ENCODE measurements at places on chromosomes 7 and 10.

- peak; percentile 21 for DNase-seq
Observed at GRCh38 chr10:104406715-104407650, 53.4 kb downstream of the CFAP58 start.

DNA sequence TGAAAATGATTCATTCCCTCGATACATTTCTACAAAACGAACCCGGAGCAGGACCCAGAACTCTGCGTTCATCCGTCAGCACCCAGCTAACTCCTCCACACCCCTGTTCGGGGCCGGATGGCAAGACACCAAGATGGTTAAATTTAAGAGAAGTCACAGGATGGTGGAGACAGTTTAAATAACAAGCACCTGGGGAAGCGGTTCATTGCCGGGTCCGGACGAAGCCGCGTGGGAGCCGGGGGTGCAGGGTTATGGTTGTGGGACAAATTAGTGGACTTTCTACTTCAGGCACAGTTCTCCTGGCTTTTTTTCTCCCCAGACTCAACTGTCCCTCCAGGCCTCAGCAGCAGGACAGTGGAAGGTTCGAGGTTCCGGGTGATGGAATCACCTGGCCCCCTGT lies 45.4 kb downstream of the ASB13 start:
- DNase-seq = no peak

GRCh38 chr10:112467541-112468075 lies 20.6 kb downstream of the VTI1A start:
- no peak for DNase-seq

DNA sequence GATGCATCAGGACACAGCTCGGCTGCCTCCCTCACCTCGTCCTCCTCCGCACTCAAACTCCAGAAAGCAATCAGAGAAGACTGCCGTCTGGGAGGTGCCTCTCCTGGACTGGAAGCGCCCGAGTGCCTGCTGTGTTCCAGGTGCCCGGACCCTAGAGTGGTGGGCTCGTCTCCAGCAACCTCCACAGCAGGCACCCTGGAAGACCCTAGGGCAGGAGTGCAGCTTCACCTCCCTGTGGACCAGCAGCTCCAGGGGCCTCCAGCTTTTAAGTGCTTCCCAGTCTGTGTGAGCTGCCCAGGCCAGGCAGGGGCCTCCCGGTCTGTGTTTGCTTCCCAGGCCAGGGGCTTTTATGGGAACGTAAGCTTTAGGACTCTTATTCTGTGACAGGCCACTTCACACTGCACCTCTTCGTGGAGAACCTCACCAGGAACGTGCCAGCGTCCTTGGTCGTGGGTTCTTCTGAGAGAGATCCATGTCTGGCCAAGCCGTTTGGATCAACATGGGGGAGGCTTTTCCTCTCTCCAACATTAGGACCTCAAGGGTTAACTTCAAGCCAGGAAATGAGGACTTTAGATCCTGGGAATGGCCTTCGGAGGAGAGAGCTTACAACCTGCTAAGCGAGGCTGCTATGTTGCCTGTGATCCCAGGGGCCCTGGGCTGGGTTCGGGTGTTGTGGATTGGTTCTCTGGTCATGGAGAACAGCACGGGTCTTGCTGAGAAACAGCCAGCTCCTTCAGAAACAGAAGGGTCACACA lies 5.9 kb upstream of the PWWP2B start:
- no peak for DNase-seq

DNA sequence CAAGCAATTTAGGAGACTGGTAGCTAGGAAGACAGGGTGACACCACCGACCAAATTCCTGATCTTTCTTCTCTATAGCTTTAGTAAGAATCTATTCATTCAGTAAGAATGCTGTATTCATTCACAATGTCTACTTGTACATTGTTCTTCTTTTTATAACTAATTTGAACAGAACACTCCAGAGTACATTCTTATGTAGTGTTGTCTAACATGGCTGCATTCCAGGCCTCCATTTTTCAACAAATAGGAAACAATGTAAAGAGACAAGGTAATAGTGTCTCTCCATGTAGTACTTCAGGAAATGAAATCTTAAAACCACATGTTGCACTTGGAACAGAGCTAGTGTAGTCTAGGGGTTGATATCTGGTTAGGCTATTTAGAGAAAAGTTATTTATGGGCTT lies 1.8 kb downstream of the VCL start:
- DNase-seq = no peak

- DNase-seq = peak; percentile 52
Observed at GRCh38 chr10:102408728-102409603, 9.6 kb downstream of the PSD start.

GRCh38 chr10:93566435-93567276 lies at the start of gene FFAR4:
FFAR4 (plus strand) TSS chr10:93566665; CDS start chr10:93566721, 56 bp downstream.
- DNase-seq = no peak

DNA sequence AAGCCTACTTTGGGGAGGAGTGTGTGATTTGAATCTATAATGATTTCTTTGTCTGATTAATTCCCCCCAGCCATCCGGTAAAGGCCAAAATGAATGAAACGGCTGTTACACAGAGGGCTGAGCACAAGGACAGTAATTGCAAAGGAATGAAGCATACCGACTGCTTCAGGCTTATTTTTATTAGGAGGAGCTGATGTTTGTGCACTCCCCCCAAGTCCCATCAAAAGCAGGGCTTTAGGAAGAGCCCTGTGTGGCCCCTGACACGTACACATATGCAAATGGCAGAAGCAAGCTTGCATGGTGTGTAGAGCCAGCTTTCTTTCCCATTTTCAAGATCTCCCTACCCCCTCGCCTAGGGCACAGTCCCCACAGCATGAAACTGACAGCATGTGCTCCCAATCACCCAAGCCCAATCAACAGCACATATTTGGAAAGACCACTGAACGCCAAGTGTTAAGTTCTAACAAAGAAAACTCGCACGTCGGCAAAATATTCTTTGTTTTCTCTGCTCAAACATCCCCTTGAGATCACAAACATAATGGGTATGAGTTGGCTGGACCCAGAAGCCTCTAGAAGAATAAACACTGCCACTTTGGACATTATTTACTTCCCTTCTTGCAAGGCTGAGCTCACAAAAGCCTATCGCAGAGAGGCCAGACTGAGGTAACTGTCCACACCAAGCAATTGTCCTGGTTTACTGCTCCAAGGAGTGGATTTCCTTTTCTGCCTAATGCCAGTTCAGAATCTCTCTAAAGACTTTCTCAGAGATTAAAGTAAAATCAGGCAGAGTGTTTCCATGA lies 143.0 kb downstream of the CUBN start:
- no peak for DNase-seq

- DNase-seq = no peak
Observed at GRCh38 chr10:29881336-29881771, 178.0 kb downstream of the JCAD start.

DNA sequence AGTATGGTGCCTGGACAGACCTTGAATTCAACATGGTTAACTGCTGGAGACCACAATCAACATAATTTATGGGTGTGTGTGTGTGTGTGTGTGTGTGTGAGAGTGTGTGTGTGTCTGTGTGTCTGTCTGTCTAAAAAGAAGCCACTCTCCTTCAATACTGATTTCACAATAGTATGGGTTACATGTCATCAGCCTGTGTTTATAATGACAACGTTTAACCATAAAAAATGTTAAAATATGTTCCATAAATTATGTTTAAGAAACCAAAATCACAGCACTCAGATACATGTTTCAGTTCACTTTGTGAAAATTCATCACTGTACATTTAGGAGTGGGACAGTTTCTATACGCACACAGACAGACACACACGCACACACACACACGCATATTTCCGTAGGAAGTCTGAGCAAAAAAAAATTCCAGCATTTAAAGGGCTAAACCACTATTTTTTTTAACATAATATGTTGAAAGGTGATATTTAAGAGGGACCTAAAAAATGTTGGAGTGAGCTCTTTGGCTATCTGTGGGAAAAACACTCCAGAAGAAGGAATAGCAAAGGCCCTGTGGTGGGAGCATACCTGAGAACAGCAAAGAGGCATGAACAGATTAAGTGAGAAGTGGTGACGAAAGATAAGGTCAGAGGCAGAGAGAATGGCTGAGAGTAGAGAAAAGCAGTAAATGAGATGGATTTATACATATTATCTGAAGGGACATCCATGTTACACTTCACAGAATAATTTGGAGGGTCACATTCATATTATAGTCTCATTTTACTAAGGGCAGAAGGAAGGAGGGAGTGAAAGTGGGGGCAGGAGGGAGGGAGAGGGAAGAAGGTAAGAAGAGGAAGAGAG lies 10.9 kb downstream of the PDZD8 start:
- no peak for DNase-seq

DNA sequence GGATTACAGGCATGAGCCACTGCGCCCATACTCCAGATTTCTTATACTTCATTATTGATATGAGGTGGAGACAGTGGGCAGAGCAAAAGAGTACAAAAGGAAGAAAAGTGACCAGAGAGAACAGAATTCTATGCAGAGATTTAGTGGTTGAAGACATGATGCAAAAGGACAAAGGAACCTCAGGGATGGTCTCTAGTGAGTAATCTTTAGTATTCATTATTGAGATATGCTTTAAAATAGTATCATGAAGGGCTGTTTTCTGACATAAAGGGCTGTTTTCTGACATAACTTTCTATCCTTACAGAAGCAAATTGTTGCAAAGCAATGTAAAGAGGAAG lies 81.2 kb upstream of the OIT3 start:
- DNase-seq = no peak

- DNase-seq = peak; percentile 54
Observed at GRCh38 chr10:33099748-33100147, 141.7 kb upstream of the ITGB1 start.

DNA sequence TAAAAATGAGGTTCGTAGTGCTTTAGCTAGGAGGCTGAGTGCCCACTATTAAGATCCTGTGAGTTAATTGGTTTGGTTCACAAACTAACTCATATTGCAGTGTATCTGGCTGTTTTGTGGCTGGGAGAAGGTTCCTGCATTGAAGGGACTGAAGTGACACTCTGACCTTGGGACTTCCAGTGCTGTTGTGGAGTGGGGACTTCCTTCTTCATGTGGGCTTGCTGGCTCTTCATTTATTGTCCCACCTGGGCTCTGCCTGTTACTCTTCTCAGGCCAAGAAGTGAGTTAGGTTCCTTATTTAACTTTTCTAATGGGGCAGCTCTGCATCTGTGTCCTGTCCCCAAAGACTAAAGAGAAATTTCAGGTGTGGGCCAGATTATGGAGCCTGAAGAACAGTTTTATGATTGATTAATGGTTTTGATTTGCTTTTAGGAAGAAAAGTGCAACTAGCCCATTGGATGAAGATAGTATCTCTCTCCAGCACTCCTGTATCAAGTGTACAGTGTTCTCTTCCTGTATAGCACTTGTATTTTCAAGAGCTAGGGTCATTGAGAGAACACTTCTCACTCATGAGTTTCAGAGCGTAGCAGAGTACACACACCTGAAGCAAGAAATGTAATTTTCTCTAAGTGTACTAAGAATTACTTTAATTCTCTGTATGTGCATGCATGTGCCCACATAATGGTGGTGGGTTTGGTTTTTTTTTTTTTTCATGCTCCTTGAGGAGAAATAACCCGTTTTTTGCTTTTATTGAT lies 54.8 kb downstream of the AUTS2 start:
- no peak for DNase-seq

DNA sequence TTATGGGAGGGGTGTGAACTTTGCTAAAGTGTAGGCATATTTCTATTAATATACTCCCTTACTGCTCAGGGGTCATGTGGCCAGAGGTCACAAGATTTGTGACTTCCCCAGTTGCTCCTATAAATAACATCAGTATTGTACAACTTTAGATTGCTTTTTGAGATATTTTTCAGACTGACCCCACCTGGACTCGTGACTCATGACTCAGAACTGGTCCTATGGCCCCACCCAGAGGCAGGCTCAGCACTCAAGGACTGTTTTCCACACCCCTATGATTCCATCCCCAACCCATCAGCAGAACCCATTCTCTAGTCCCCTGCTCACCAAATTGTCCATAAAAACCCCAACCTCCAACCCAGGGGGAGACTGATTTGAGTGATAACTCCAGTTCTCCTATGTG lies 2.7 kb upstream of the CUL2 start:
- no peak for DNase-seq

DNA sequence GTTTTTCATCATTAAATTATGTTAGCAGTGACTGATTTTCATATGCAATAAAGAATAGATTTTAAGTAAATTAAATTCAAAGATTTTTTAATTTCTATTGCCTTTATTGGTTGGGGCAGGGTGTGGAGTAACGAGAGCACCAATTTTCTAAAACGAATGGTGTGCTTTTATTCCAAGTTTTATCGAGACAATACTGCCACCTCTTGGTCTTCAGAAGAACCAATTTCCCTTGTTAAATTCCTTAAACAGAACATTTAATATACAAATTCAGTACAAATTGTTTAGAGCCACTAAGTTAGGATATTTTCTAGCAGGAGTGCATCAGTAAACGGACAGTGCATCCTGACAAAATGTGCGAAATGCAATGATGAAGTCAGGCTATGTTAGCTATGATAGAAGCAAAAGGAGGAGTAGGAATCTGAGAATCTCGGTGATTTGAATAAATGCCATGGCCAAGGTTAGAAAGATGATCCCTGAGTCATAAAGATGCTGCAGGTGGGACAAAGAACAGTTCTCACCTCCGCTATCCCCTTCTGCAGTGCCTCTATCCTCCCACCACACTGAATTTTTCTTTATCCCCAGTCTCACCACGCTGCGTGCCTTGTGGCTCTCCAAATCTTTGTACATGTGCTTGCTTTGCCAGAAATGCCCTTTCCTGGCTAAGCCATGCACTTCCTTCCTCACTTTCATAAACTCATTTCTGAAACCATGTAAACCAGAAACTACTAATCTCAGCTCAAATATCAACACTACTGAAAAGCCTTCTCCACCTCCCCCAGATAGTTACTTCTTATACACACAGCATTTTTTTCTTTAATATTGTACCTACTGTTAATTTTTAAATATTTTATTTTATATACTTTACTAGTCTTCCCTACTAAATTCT lies 31.9 kb upstream of the AGBL3 start:
- DNase-seq = peak; percentile 50

- no peak for DNase-seq
Observed at GRCh38 chr10:3464760-3465405, 292.3 kb upstream of the PITRM1 start.

- DNase-seq = no peak
Observed at GRCh38 chr7:116687801-116688201, 15.8 kb downstream of the MET start.

DNA sequence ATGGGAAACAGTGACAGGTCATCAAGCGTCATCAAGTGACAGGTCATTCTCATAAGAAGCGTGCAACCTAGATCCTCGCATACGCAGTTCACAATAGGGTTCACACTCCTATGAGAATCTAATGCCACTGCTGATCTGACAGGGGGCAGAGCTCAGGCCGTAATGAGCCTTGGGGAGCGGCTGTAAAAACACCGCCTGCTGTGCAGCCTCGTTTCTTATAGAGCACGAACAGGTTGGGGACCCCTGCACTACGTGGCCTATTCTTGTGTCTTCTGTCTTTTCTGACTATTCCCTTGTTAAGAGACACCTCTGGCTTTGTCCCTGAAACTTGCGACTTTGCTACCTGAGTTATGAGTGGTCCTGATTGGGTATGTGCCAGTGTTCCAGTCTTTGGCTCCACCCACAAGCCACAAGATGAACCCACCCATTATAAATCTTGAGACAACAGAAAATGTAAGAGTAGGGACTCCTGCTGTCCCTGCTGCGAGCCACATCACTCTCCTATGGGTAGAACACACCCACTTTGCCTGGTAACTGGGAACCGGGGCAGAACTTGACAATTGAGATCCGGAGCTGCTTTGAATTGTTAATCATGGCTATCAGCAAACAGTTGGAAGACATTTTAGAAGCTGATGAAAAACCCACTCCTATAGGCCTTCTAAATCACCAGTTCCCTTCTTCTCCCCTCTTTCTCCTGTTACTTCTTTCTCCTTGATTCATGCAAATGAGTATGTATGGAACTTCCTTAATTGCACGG lies 55.8 kb upstream of the EXOC4 start:
- DNase-seq = no peak
